CD4-positive, alpha-beta T cell treated with Interleukin-12 subunit alpha and Interleukin-12 subunit beta, for 1 hour (primary cell): ENCODE measurements at places on chromosomes 12 and 14.

DNA sequence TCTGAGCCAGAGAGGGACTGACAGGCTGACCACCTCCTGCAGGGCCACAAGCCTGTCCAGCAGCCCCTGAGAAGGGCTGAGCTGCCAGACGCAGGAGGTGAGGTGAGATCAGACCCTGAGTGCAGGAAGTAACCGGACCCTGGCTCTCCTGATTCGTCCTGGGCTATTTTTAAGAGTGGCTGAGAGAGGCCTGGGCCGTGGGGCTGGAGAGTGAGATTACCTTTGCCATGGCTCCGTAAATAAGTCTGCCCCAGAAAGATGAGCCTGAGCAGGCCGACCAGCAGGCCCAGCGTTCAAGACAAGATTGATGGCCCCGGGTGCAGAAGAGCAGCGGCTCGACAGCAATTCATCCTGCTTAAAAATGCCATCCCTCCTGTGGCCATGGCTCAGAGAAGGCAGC, 54.2 kb downstream of the SPTB start:
- no peak for DNase-seq

DNA sequence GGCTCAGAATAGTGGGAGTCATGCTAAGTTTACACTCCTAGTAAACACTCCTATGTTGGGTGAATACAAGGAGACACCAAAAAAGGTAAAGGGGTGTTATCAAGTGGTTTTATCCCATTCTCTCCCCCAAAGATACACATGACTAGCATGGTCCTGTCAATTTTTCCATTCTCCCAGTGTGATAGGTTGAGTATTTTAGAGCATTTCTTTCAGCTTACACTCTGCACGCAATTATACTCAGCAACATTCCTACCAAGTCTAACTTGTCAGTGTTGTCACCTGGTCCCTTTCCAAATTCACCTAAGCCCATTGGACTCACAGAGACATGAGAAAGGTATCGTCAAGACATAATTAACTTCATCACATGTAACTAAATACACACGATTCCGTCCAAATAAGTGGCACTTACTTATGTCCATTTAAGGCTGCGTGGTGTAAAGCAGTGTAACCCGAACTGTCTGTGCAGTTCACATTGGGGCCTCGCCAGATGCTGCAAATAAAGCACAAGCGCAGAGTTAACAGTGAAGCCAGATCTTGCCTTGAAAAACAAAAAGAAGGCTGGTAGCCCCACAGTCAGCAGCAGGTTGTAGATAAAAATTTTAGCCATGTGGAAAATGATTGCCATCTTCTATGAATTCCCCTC, 159.7 kb downstream of the ANKS1B start:
- no peak for DNase-seq

DNA sequence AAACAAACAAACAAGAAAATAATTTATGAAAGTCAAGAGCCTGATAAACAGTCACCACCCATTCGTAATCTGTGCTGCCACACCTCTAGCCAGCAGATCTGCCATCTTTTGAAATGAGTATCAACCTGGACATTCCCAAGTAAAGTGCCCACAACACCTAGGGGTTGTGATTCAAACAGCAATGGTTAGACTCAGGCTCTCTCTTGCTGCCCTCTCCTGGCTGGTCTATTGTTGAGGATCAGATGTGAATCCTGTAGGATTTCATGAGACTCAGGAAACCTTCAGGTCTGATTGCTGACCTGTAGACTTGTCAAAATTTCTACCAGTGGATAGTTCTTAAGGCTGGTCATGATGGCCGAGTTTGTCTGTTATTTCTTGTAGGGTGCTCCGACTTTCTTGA, 26.8 kb downstream of the DGLUCY start:
- peak; percentile 16 for DNase-seq

- no peak for DNase-seq
These were observed 33.8 kb upstream of the PSMA6 start for GRCh38 chr14:35258420-35258819.

GRCh38 chr12:83796531-83796930, 1109.8 kb downstream of the TMTC2 start:
- DNase-seq: no peak

GRCh38 chr12:45671254-45671653, 58.3 kb upstream of the ARID2 start:
- DNase-seq: no peak

DNA sequence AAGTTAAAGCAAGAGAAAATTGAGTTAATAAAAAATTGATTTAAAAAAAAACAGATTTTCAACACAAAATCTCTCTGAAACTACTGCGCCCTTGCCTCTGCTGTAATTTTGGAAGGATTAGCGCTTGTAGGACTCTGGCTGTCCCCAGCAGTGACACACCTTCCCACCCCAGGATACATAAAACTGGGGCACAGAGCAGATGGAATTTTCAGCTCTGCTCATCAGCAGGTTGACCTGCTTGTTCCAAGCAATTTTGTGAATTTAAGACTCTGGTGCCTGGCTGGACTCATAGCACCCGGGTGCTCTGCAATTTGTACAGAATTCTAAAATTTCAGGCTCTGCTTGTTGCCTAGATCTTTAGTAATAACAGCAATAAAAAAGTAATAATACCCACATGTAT, 257.8 kb upstream of the GARIN6 start:
- no peak for DNase-seq
